ENCODE measurements at places on chromosomes 2 and 18. TPM values are rescaled to one million over a fixed set of nuclear protein-coding genes. Genes with fewer than 3 reads are reported as not detected.

The LDAH gene
- 1.6 TPM for total RNA-seq

The LIPT1 gene
- total RNA-seq, result 6.7 TPM

The BBS5 gene
- total RNA-seq, result 8.1 TPM

The TMEM185B gene
- total RNA-seq, result 14.5 TPM

The GMPPA gene
- 23.4 TPM for total RNA-seq

The UXS1 gene
- total RNA-seq, result 19.8 TPM
